ENCODE measurements at places on chromosomes 1 and 21.

GRCh38 chr1:160453443-160453842 is 53.1 kb downstream of the VANGL2 start:
- no peak for DNase-seq

DNA sequence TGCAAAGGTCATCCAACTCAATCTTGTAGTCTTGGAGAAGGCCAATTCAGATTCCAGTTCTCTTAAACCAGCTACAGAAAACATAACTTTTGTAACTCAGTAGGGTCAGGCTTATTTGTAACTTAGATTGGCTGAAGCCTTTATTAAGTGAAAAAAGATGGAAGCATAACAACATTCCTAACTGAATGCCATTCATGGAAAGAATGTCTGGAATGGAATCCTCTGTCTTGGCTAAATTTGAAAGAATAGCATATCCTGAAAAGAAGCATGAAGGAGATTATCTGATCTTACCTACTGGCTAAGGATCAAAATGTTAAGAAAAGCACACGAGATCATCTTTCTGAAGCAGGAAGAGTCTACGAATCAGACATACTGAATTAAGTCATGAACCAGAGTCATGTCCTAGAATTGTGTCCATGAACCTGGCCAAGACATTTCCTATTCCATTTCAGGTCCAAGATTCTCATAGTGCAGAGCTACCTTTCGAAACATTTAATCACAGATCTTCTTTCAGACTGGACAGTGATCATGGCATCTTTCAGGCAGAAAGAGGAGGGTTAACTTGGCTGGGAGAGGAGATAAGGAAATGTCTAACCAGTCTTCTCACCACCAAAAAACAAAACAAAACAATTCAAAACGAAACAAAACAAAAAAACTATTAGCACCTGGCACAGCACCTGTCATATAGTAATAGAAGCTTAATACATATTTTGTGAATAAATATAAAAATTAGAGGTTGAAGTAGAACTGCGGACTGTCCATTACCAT is 75.6 kb downstream of the XCL2 start:
- no peak for DNase-seq

GRCh38 chr1:93013145-93014065 is 52.1 kb upstream of the DIPK1A start:
- no peak for DNase-seq

DNA sequence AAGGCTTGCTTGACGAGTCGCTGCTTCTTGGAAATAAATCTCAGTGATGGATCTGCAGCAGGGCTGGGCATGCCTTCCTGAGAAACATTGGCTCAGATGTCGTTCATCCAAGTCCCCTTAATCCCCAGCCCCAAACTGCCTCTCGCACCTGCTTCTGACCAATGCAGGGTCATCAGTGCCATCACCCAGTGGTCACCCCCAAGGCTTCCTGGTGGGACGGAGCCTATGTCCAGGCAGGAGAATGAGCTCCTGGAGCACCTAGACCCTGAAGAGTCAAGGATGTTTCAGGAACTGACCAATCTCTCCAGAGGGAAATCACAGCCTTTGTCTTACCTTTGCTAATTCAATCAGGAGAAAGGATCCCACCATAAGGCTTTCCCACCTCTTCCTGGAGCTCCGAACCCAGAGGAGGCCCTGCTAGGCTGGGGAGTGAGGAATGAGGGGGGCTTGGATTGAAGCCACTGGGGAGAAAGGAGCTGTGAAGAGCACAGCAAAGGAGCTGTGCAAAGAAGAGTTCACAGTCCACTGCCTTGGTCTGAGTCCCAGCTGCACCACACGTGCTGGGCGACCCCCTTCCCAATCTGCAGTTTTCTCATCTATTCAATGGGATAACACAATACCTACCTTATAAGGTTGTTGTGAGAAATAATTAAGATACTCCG is 416.1 kb downstream of the NPHP4 start:
- no peak for DNase-seq

DNA sequence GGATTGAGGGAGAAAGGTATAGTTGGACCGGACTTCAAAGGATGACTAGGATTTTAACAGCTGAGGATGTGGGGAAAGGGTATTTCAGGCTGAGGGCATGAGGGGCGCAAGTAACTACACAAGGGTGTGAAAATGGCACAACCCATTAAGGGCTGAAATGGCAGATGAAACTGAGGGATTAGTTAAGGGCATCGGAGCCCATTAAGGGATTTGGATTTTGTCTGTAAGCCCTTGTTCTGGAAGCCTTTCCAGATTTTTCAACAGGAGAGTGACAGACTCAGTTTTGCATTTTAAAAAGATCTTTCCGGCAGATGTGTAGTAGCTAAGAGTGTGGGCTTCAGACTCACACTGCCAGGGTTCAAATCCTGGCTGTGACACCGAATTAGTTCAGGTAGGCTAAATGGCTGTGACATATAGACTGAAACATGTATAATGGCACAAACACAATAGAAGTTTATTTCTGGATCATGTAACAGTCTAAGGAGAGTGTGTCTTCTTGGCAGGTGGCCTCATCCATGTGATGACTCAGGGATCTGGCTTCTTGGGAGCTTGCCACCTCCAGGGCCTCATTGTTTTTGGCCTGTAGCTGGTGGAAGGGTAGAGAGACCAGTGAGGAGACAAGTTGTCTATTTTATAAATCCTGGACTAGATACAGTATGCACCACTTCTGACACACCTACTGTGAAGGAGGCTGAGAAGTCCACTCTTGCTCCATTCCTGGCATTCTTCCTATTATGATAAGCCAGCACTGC is 49.6 kb downstream of the UBE2T start:
- DNase-seq = no peak

GRCh38 chr1:935751-936231 is 12.1 kb downstream of the SAMD11 start:
- DNase-seq = peak; percentile 70

DNA sequence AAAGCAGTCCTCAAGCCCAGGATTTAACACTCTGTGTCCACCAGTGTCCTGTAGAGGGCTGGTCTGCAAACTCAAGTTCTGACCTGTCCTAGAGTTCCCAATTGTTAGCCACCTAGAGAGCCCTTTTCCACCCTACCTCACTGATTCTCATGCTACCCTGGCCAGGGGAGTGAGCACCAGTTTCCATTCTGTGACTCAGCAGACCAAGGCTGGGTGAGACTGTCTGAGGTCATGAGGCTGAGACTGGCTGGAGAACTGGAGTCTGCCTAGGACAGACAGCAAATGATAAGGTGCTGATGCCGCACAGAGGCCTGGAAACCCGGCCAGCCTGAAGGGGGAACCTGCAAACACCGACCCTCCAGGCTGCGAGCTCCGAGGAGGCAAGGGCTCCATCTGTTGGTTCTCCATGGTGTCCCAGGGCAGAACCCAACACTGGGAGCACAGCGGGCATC is 13.7 kb downstream of the GLIS1 start:
- peak; percentile 27 for DNase-seq

GRCh38 chr1:214259353-214259977 is 21.5 kb upstream of the SMYD2 start:
- DNase-seq = no peak

DNA sequence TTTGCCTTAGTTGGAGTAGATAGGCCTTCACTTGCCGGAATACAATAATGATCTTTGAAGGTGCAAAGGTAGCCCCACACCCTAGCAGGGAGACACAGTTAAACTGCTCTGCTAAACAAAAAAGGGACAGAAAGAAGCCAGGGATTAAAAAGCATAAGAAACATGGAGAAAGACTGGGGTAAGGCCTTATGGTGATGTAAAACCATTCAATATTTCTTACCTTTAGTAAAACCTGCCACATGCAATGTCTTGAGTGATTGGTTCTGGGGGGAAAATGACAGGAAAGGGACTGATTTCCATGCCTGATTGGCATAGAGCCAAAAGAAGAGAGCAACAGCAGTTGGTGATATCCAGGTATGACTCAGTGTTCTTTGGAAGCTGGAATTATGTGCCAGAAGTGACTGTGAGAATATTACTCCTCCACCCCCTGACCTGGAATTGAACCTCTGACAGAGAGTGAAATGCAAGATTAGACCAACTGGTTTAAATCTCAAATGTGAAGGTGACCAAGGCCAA is 8.1 kb downstream of the DNASE2B start:
- DNase-seq = no peak

DNA sequence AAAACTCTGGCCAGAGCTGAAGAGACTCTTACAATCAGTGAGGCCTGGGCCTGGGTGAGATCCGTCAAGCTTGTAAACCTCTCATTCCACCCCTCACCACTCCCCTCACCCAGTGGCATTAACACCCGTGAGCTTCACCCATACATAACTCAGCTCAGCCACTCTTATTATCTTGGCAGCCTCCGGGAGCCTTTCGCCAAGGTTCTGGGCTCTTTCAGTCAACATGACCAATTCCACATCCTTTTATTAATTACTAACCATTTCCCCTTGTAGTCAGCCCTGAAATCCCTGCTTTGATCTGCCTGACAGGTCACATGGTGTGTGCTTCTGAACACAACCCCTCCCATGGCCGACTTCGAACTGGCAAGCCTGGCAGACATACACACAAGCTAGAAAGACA is 134.8 kb downstream of the SETD4 start:
- DNase-seq = peak; percentile 62

DNA sequence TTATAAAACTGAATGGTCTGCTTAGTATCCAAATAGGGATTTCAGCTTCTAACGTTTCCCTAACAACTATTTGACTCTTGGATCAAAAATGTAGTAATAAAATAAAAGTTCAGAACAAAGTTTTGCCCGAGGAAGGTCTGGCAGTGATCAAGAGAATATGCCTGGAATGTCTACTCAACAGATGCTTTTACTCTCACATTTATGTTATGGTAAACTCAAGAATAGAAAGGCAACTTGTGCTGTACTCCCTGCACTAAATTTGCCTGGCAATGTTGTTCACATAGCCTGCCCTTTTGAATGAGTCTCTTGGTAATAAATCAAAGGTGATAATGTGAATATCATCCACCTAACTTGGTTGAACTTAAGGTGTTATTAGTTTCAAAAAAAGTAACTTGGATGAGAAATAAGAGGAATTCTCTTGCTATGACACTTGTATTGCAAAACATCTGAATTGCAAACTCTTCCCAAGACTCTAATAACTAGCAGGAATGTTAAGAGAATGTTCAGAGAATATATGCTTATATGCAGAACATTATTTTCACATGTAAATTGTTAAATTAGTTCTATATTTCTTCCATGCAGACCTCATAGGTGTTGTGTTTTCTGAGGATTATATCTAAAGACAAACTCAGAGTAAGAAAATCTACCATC is 215.8 kb downstream of the COL24A1 start:
- peak; percentile 61 for DNase-seq

DNA sequence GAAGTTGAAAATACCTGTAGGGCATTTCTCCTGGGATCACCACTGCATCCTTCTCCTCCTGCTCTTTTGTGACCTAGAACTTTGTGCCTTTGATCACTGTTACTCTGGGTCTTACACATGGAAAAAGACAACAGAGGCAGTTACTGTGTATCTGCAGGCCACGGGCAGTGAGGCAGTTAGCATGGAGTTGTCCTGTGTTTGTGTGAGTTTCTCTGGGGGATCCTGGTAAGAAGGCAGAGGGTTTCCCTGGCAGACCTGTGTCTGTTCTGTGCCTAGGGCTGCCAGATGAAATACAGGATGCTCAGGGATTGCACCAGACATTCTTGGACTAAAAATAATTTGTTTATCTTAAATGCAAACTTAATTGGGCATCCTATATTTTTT is 44.4 kb upstream of the SCCPDH start:
- DNase-seq = no peak

- DNase-seq = no peak
Measured at GRCh38 chr1:205041001-205041715, 1.9 kb upstream of the CNTN2 start.

DNA sequence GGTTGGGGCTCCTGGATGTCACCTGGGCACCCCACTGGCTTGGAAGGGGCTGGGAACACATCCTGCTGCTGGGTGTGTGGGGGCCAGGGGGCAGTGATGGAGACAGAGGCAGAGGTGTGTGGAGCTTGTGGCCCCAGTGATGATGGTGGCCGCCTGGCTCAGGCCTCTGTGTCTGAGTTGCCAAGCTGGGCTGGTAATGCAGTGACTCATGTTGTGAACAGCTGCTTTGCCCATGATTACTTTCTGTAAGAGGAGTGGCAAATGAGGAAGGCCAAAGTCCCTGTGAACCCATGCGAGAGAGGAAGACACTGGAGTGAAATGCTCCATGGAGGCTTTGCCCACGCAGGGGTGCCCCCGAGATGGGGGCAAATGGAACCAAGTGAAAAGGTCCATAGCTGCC is 86.8 kb downstream of the KCNJ6 start:
- no peak for DNase-seq

DNA sequence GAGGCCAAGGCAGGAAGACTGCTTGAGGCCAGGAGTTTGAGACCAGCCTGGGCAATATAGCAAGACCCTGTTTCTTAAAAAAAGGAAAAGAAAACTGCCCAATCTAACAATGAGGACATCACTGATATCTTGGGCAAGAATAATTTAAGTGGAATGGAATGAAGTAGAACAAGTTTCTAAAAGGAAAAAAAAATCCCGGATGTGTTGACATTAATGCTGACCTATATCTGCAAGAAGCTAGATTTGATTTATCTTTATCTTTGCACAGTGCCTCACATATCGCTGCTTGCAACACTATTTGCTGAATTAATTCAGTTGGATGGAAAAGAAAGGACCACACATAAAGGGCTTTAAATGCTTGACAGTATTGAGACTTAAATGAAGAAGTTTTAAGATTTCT is 27.8 kb downstream of the DIPK1A start:
- peak; percentile 40 for DNase-seq

GRCh38 chr1:174405219-174405618 is 42.5 kb upstream of the GPR52 start:
- no peak for DNase-seq

DNA sequence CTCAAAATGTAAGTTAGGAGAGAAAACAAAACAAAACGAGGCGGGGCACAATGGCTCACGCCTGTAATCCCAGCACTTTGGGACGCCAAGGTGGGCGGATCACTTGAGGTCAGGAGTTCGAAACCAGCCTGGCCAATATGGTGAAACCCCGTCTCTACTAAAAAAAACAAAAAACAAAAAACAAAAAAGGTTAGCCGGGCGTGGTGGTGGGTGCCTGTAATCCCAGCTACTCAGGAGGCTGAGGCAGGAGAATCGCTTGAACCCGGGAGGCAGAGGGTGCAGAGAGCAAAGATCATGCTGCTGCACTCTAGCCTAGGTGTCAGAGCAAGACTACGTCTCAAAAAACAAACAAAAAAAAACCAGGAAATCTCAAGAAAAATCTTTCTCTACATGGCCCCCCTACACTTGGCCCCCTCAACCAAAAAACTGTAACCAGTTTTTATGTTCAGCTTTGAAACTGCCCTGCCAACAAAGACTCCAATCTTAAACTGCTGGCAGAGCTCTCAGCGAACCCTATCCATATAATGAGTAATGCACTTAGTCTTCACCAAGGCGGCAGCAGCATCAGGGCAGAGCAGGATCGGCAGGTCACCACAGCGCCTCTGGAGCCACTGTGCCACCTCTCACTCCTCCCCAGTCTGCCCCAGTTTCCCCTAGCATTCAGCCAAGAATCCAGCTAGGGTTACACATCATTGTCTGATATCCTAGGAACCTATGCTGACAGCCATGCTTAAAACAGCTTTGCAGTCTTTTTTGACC is 71.7 kb downstream of the JAK1 start:
- DNase-seq = no peak

- no peak for DNase-seq
Measured at GRCh38 chr1:166703726-166704462, 135.4 kb upstream of the POGK start.
